ENCODE measurements at places on chromosomes 12 and 14.
A peak's percentile ranks its signal among the peaks of the same experiment; 100 is the strongest.

GRCh38 chr14:88143810-88144209 is 138.9 kb downstream of the GPR65 start:
- DNase-seq: no peak

DNA sequence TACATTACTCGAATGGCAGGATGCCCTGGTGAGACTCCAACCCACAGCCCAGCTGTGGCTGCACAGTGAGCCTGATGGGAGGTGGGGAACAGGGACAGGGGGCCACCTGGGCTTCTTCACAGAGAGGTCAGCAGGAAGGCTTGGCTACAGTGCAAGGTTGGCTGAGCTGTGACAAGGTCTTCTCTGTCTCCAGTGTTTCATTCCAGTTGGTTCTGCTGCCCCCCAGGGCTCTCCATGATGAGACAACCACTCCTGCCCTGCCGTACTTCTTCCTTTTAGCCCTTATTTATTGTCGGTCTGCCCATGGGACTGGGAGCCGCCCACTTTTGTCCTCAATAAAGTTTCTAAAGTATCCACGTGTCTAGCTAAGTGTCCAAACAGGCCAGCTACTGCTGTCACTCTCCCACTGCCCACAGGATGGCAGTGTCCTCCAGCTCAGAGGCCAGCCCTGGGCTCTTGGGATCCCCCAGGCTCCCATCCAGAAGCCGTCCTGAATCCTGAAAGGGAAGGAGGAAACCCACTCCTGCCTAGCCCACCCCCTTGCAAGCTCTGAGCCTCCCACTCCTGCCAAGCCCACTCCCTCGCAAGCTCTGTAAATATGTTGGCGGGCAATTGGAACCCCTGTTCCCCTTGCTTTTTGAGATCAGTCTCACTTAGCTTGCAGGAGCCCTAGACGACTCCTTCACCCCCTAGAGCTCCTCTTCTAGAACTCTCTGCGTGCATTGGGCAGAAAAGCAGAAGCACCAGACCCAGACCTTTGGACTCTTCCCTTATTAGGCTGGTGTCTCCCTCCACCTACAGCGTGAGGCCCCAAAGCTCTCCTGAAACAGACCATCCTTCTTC is 5.4 kb downstream of the C1QL4 start:
- peak; percentile 82 for DNase-seq

- no peak for DNase-seq
Observed at GRCh38 chr12:23057571-23057970, 432.6 kb downstream of the ETNK1 start.

- no peak for DNase-seq
Observed at GRCh38 chr12:112870267-112870980, 36.3 kb upstream of the OAS1 start.

GRCh38 chr12:122867691-122868461 is 28.0 kb downstream of the VPS37B start:
- DNase-seq: no peak

- DNase-seq: peak; percentile 91
Observed at GRCh38 chr14:100679707-100680438, 46.8 kb upstream of the DLK1 start.

DNA sequence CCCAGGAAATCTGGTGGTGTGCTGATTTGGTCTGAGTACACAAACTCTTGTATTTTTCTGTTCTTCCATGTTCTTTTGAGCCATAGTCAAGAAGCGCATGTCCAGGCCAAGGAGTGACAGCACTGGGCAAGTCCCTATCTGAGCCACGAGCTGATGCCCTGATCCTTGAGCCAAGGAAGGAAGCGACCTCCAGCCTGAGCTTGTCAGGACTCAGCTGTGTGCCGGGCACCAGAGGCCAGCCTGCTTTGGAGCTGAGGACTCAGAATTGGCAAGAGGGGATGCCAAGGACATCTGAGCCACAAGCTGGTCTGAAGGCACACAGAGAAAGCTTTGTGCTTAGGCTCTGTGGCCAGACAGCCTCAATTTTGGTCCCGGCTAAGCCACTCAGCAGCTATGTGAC is 52.6 kb downstream of the GALNT16 start:
- no peak for DNase-seq

GRCh38 chr14:77017666-77018065 is 10.8 kb downstream of the IRF2BPL start:
- no peak for DNase-seq

DNA sequence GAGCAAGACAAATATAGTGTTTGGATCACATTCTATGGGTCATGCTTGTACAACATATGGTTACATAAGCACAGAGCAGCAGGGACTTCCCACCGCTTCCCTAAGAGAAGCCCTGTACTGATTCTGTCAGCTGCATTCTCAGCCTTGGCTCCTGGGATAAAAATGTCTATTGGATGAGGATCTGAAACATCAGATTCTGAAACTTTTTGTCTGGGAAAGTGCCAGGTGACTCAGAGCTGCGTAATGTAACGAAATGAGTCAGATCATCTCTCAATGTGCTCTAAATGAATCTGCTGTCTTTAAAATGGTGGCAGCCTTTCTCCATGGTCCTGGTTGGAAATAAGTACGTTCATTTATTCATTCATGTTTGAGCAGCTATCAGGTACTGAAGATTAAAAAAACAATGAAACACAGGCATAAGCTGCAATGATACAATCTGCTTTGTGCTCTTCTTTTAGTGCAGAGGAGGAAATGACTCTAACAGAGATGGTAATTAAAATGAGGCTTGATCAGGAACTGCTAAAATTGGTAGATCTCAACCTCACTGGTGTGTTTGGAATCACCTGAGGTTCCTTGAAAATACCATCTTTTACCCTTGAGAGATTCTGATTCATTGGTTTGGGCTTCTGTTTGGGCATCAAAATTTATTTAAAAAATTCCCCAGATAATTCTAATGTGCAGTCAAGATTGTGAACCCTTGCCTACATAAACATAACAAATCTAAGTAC is 99.1 kb upstream of the NAP1L1 start:
- DNase-seq: peak; percentile 98

- DNase-seq: no peak
Observed at GRCh38 chr14:38887696-38888095, 215.3 kb downstream of the SEC23A start.

DNA sequence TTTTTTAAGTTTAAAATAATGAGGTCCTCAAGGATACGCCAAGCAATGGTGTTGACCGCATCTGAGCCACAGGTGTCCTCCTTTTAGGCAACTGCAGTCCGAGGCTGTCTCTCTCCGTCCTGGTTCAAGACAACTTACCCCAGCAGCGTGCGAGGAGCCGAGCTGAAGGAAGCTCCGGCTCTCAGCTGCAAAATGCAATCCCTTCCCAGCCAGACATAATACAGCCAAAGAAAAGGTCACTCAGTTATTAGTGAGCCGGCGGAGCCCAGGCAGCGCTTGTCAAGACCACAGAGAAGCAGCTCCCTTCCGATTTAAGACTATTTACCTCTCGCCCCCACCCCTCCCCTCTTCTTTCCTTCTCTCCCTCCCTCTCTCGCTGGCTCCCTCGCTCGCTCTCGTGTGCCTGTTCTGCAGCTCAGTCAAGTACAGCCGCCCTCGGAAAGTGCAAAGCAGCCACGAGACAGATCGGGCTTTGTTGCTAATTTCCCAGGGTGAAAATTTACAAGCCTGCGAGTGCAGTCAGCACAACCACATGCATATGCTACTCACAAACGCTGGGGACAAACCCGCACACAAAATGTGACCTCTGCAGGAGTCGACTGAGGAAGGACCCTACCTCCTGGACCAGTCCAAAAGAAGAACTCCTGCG is 363 bp upstream of the LMO3 start:
- peak; percentile 34 for DNase-seq

- no peak for DNase-seq
Observed at GRCh38 chr14:70702161-70702560, 60.4 kb downstream of the TTC9 start.

DNA sequence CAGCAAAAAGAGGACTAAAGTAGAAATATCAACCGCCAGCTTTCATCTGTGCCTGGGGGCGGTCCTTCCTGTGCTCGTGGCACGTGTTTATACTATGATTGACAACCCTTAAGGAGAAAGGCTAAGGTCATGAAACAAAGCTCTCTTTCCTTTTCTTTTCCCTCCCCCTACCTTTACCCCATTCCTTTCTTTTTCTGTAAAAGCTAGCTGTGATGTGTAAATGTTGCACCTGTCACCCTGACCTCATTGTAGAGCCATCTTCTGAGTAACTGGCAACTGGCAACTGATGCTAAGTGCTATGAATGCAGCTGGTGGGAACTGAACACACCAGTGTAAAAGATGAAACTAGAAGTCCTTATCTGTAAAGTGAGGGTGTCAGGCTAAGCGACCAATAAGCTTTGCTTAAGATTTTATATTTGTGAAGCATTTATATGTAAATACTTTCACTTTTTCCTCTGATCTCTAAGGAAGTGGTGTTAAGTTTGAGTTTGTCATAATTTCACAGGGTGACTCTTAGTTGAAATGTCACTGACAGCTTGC is 102.8 kb upstream of the BCAT1 start:
- DNase-seq: no peak

- DNase-seq: no peak
Observed at GRCh38 chr12:1382826-1383225, 211.6 kb downstream of the FBXL14 start.

GRCh38 chr14:64788706-64789105 is 84.5 kb downstream of the PLEKHG3 start:
- DNase-seq: peak; percentile 88

DNA sequence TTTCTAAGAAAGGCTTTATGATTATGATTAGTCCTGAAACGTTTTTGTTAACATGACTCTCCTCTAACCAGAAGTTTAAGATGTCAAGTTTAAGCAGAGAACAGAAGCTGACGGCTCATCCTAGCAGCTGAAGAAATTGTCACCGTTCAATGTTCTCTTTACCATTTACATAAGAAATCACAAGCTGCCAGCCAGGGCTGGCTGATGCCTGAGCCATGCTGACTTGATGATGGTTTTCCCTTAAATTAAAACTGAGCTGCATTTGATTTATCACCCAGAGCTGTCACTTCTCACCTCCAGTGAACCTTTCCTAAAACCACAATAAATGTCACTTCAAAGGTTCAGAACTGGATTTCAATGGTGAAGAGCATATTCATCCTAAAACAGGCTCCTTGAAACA is 153.6 kb downstream of the KTN1 start:
- no peak for DNase-seq

DNA sequence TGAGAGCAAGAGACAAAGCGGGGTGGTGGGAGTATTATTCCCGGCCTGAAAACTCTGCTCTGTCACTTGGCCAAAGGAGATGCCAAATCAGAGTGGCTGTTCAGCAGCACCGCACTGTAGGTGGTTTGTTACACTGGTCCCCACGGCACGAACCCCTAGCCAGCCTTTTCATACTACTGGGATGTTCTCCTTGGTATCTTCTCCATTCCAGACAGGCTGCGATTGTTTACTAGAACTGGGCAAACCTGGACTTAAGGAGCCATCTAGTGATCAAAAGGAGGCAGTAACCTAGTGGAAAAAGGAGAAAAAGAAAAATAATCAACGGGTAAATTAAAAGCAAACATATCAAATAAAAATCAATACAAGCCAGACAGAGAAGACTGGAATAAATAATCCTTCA is 58.9 kb upstream of the TMTC2 start:
- peak; percentile 33 for DNase-seq

GRCh38 chr14:102949062-102949800 is 26.8 kb downstream of the AMN start:
- no peak for DNase-seq

Data from astrocyte of the spinal cord (primary cell).